SJSA1 (cell line): ENCODE measurements at places on chromosomes 12 and 14. TPM values are rescaled to one million over a fixed set of nuclear protein-coding genes. Genes with fewer than 3 reads are reported as not detected.

- peaks cover 35% of the 10 kb centered on the region for H3K4me1 ChIP-seq
- peaks cover 4% of the 10 kb centered on the region; the same call in 1 of the 2 replicates for H3K36me3 ChIP-seq
- no peak overlapping the region for H3K4me3 ChIP-seq
- no peaks in the 10 kb centered on the region for H3K27me3 ChIP-seq
Measured at GRCh38 chr14:58639842-58640484, 2.2 kb downstream of the DACT1 start.

- no peak for DNase-seq
- no peaks in the 10 kb centered on the region for H3K36me3 ChIP-seq
- H3K4me1 ChIP-seq: no peaks in the 10 kb centered on the region
- H3K27me3 ChIP-seq: no peaks in the 10 kb centered on the region
- H3K27ac ChIP-seq: no peak overlapping the region
Measured at GRCh38 chr14:37678916-37679315, 83.5 kb downstream of the TTC6 start.

GRCh38 chr12:21528953-21529352, 2.9 kb downstream of the SPX start:
- H3K4me3 ChIP-seq: no peak overlapping the region
- no peak overlapping the region for H3K27ac ChIP-seq
- H3K36me3 ChIP-seq: no peaks in the 10 kb centered on the region

The SIX4 gene
- 4.2 and 5.3 TPM in 2 replicates for total RNA-seq

The BTG1 gene
- 4.8 and 6.2 TPM in 2 replicates for total RNA-seq

DNA sequence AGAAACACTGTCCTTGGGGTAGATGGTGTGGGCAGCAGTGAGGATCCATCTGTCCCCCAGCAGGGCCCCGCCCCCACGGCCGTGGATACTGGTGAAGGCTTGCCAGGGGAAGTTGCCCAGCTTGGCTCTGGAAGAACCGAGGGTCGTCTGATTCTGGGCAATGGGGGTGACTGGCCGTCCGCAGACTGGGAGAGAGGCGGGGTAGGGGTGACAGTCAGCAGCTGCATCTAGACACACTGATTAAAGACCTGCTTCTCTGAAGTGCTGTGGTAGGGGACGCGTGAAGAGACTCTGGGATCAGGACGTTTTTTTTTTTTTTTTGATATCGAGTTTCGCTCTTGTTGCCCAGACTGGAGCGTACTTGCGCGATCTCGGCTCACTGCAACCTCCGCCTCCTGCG, 4.7 kb upstream of the C1R start:
- no peaks in the 10 kb centered on the region for H3K36me3 ChIP-seq
- H3K4me3 ChIP-seq: no peak overlapping the region
- no peaks in the 10 kb centered on the region for H3K27me3 ChIP-seq
